ENCODE measurements at places on chromosomes 7 and 10. TPM values are rescaled to one million over a fixed set of nuclear protein-coding genes. Genes with fewer than 3 reads are reported as not detected.

DNA sequence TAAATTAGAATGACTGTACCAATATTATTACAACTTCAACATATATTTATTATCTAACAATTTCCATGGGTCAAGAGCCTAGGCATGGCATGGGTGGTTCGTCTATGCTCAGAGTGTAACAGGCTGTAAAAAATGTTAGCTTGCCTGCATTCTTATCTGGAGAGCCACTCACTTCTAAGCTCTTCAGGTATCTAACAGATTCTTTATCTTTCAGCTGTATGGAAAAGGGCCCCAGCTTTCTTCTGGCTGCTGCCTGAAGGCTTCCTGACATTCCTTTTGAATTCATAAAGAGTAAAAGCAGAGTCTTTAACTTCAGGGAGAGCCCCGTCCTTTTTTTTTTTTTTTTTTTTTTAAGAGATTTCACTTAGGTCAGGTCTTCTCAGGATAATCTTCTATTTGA lies 648.8 kb downstream of the NXPH1 start:
- no peaks in the 10 kb centered on the region for H3K27me3 ChIP-seq
- DNase-seq: no peak
- H3K27ac ChIP-seq: no peak overlapping the region
- H3K4me3 ChIP-seq: no peak overlapping the region
- H3K36me3 ChIP-seq: no peaks in the 10 kb centered on the region

GRCh38 chr10:129523031-129523722 lies 56.1 kb downstream of the MGMT start:
- H3K27me3 ChIP-seq: no peaks in the 10 kb centered on the region
- DNase-seq: no peak
- no peak overlapping the region for H3K4me3 ChIP-seq
- peaks cover 4% of the 10 kb centered on the region for H3K36me3 ChIP-seq
- H3K27ac ChIP-seq: no peak overlapping the region

GRCh38 chr7:112721366-112721765 lies 68.8 kb downstream of the TMEM168 start:
- no peaks in the 10 kb centered on the region for H3K27me3 ChIP-seq
- H3K36me3 ChIP-seq: no peaks in the 10 kb centered on the region
- no peak for DNase-seq
- no peaks in the 10 kb centered on the region for H3K4me1 ChIP-seq
- no peak overlapping the region for H3K27ac ChIP-seq

- H3K4me3 ChIP-seq: no peak overlapping the region
- H3K36me3 ChIP-seq: no peaks in the 10 kb centered on the region
- DNase-seq: no peak
- no peaks in the 10 kb centered on the region for H3K27me3 ChIP-seq
- H3K4me1 ChIP-seq: peaks cover 10% of the 10 kb centered on the region
Observed at GRCh38 chr7:130433301-130433700, 7.5 kb downstream of the CEP41 start.

DNA sequence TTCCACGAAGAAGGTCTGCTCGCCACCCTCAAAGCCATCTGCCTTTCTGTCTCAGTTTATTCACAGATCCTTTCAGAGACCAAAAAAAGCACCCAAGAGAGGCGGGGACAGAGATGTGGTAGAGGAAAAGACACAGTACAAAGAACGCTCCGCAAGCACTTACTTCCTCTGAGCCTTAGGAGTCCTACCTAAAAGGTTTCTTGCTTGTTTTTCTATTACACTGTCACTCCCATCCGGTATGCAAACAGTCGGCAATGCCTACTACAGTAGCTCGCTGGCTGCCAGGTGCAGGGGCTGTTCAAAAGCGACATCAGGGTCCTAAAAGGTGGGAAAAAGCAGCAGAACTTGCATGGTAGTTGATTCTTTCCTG lies 816 bp downstream of the TECPR1 start:
- no peak for DNase-seq
- H3K36me3 ChIP-seq: peaks cover 23% of the 10 kb centered on the region
- H3K4me1 ChIP-seq: peaks cover 30% of the 10 kb centered on the region
- no peak overlapping the region for H3K27ac ChIP-seq
- peak overlapping the region; percentile 78 for H3K4me3 ChIP-seq

DNA sequence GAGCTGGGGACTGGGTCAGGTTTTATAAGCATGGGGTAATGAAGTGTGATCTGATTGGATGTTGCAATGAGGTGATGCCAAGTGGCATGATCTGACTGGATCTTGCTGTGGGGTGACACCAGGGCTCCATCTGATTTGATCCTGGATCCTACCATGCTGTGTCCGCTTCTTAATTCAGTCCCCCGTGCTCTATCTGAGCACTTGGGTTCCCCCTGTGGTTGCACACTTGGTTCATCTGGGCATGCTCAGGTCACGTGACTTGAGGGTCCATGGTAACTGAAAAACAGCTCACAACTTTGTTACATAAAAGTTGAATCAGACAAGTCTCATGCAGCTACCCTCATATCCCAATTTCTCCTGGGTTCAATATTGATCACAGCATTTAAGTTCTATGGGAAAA lies 448.6 kb upstream of the NRP1 start:
- H3K27ac ChIP-seq: no peak overlapping the region
- H3K36me3 ChIP-seq: no peaks in the 10 kb centered on the region
- DNase-seq: no peak

DNA sequence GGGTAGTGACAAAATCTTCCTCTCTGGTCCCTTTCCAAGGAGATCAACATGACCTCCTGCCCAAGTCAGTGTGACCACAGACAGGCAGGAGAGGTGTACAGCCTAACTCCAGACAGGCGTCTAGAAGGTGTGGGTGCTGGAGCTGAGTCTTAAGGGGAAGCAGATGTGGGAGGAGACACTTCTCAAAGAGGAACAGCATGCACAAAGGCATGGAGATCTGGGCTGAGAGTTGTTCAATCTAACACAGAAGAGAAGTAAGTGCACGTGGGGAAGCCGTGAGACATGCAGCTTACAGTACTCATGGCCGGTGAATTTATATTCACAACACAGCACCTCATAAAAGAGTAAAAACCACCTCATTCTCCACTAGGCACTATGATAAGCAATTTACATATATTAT lies 23.8 kb upstream of the GSDME start:
- DNase-seq: no peak
- no peaks in the 10 kb centered on the region for H3K36me3 ChIP-seq
- H3K27ac ChIP-seq: no peak overlapping the region
- H3K27me3 ChIP-seq: no peaks in the 10 kb centered on the region
- no peaks in the 10 kb centered on the region for H3K4me1 ChIP-seq

The CLEC5A gene
- total RNA-seq: 0.17 TPM
